ENCODE measurements at places on chromosomes 3 and 15.

DNA sequence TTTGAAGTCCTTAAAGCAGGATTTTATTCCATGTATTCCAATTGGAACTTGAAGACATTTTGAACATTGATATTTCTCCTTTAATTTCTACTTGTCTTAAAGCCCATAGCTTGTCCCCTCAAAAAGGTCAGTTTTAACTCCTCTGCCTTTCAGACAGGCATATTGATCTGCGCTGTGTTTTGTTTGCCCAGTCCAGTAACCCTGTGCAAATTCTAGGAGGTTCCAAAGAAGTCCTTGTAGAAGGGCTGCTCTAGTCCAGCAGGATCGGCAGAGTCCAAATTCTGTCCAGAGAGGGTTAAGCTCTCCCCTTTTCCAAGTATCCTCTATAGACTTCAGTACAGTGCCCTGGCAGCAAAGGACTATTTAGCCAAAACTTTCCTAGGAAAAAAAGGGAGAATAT, 105.6 kb upstream of the MANF start:
- no peak for DNase-seq

GRCh38 chr3:100702082-100702979, 7.0 kb upstream of the TFG start:
- no peak for DNase-seq

GRCh38 chr3:185728630-185729336, 96.1 kb downstream of the IGF2BP2 start:
- DNase-seq, result no peak

GRCh38 chr15:51184627-51185026, 89.9 kb upstream of the TNFAIP8L3 start:
- DNase-seq, result no peak

GRCh38 chr3:37540786-37541185, 320.9 kb upstream of the CTDSPL start:
- DNase-seq, result no peak

DNA sequence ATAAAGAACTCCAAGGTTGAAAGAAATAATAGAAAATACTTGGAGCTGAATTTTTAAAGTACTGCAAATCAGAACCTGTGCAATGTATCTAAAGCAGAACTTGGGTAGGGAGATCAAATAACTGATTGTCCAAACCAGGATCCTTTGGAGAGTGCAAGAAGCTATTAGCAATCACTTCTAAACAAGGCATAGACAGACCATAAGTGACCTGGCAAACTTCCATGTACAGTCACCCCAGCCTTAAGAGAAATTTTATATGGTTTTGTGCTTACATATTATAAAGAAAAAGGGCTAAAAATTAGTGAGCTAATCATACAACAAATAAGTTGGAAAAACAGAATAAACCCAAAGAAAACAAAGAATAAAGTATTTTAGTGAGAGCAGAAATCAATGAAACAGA, 35.2 kb downstream of the ETV5 start:
- DNase-seq, result no peak

DNA sequence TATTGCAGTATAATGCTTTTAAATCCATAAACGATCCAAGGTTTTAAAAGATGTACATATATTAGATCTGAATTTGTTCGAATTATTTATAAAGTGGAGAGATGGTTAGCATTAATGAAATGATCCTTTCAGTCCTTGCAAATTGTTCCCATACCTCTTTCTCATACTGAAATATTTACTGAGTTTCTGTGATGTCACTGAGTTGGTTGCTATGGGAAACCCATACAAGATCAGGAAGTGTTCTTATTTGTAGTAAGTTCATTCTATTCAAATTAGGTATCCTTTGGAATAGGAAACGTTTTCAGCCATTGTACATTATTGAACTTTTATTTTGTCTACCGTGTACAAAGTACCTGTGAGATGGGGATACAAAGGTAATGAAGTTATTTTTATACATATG, 73.2 kb upstream of the CHL1 start:
- no peak for DNase-seq

- DNase-seq, result no peak
Observed at GRCh38 chr3:181722156-181722555, 10.4 kb downstream of the SOX2 start.

- DNase-seq, result no peak
Observed at GRCh38 chr15:71674354-71674753, 136.0 kb upstream of the NR2E3 start.

Data from activated CD4-positive, alpha-beta T cell treated with anti-CD3 and anti-CD28 coated beads, Interleukin-2, Interleukin-4, amounts not matched to agents 100 ng/mL and 50 ng/mL, durations not matched to agents 16 hours and 8 hours (primary cell).